ENCODE measurements at places on chromosomes 11 and 22.

- peak; percentile 20 for DNase-seq
Observed at GRCh38 chr22:29147331-29147899, 58.3 kb upstream of the EMID1 start.

DNA sequence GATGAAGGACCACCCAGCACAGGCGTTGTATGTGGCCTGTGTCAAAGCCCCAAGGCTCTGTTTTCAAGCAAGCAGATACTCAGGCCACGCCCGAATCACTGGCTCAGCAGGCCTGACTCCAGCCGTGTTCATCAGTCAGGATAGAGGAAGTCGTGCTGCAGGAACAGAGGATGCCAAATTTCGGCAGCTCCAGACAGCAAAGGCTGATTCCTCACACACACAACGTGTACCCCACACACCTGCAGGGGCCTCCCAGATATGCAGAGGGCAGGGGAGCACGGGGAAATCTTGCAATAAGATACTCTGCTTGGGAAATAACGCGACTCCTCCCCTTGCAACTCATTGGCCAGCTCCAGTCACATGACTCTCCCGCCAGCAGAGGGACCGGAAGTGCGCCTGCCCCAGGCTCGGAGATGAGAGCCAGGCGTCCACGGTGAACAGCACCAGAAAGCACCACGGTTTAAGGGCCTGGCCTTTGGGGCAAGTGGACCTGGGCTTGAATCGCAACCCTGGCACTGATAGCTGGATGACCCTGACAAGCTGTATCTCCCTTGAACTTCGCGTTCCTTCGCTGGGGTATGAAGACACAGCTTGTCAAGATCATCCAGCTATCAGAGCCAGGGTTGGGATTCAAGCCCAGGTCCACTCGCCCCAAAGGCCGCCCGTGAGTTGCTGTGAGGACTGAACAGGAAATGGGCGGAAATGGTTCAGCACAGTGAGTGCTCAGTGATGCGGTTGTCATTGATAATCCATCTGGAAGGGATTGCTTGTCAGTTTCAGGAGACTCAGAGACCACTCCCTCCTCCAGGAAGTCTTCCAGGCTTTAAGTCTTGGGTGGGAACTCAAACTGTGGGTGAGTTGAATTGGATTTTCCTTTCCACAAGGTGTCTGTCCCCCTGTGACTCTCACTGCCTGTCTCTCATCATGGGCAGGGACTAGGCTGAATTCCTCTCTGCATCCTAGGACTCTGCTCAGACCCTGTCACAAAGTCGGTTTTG, 88.5 kb downstream of the MYEOV start:
- peak; percentile 41 for DNase-seq

- DNase-seq: no peak
Observed at GRCh38 chr11:73126804-73127480, 15.2 kb downstream of the FCHSD2 start.

- no peak for DNase-seq
Observed at GRCh38 chr11:69651834-69652620, 11.1 kb downstream of the CCND1 start.

DNA sequence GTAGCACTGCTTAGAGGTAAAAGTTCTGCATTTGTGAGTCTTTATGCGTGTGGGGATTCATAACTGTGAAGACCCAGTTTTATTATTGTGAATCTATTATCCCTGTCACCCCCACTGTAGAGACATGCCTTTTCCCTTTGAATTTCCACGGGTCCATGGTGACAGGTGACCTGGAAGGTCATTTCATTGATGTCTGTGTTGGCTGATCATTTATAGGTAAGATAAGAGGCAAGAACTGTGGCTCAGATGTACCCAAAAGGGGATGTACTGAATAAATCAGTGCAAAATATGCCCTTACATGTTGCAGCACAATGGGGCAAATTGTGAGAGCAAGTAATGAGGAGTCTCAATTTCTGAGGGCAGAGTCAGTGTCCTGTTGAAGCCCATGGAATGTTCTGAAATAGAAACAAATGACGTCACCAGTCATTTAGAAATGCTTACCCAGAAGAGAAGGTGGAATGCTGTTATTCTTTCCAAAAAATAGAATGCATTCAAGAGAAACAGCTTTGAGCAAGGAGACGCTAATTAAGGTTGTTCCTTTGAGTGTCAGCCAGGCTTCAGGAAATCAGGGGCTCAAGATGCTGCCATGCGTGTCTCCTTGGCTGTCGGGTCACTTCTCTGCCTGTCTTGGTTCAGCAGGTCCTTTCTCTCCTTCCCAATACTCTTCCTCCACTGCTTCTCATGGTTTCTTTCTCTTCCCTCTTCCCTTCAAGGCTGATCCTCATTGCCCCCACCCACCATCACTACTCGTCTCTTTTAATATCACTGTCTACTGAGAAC, 118.7 kb upstream of the E2F8 start:
- DNase-seq: no peak

- DNase-seq: peak; percentile 80
Observed at GRCh38 chr22:50530877-50531545, 1.2 kb upstream of the TYMP start.

DNA sequence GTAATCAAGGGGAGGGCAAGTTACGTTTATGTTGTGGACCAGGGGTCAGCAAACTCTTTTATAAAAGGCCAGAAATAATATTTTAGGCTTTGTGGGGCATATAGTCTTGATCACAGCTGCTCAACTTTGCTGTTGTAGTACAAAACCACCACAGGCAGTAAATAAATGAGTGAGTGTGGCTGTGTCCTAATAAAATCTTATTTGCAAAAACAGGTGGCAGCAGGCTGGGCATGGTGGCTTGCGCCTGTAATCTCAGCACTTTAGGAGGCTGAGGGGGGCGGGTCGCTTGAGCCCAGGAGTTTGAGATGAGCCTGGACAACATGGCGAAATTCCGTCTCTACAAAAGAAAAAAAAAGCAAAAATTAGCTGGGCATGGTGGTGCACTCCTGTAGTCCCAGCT, 57.9 kb upstream of the NUP160 start:
- no peak for DNase-seq

GRCh38 chr11:64007160-64007628, 21.0 kb downstream of the OTUB1 start:
- no peak for DNase-seq

DNA sequence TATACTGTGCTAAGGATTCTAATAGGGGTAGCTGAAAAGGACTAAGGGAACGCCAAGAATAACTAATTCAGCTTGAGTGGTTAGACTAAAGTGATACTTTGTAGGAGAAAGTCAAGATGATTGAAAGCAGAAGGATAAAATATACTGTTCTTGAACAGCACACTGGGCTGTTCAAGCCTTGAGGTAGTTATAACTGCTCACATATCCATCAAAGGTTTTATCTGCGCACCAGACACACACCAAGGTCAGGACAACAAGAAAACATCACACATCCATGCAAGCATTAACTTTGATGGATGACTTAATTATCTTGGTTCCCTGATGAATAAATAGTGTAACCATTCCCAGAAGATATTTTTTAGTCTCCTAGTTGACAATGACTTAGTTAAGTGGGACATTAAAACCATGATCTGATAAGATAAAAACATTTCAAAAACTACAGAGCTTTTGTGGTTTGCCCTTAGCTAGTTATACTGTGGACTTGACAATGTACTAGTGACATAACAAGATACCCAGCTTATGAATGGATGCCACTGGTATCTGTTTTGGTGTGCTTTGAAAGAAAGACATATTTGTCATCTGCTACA, 728.9 kb downstream of the JRKL start:
- no peak for DNase-seq

DNA sequence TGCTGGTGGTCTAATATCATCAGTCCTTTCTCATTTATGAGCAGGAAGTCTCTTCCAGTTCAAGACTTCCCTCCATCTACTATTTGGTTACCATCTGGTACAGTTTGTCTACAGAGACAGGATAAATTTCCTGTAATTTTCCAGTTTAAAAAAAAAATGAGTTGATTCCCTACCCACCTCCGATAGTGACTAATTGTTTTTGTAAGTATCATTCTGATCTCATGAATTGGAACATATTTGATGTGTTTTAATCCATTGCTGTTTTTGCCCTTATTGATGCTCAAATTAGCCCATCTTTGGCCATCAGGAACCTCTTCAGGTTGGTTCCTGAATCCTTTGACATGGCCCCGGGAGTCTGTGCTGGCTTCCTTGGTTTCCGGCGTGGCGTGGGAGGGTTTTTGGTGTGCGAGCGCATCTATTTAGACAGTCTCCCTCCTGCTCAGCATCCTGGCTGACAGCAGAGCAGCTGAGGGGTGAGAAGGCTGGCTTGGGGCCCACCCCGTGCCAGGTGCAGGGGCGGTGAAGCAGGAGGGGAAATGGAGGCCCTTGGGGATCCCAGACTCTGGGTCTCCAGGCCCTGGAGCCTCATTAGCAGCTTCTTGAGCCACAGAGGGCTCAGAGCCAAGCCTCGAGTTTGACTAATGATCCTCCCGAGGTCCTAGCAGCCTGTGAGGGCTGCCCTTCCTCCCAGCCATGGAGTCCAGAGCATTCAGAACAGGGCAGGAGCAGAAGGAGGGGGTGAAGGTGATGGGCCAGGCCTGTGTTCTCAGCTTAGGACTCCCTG, 6.8 kb downstream of the OMP start:
- DNase-seq: no peak

DNA sequence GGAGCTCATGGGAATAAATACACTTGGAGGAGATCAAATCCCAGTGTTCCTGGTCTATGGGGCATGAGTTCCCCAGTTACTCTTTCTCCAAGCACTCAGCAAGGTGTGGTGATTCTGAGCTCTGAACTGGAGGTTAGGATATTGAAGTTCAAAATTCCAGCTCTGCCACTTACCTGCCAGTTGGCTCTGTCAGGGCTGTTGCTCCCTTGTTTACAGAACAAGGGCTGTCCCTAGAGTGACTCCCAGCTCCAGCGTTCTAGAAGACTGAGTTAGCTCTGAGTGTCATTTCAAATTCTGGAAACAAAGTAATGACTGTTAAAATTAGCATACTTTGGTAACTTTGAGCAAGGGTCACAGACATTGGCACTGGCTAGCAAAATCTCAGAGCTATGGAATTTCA, 69.7 kb upstream of the ZBED5 start:
- DNase-seq: no peak

- no peak for DNase-seq
Observed at GRCh38 chr11:2305788-2306451, 4.1 kb downstream of the TSPAN32 start.

DNA sequence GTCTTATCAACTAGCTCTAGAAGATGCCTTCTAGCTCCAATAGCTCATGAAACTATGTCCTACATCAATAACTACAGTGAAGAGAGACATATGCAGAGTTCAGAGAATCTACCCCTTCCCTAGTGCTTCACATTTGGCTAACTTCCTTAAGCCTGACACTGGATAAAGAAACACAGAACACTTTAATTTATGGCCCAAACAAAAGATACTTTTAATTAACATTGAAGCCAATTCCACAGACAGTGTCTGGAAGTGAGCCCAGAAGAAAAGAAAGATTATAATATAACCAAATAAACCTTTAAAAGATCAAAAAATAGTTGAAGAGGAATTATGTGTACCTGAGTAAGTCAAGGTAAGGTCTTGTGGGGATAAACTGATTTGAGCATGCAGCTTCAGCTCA, 255.2 kb downstream of the C11orf87 start:
- DNase-seq: no peak

DNA sequence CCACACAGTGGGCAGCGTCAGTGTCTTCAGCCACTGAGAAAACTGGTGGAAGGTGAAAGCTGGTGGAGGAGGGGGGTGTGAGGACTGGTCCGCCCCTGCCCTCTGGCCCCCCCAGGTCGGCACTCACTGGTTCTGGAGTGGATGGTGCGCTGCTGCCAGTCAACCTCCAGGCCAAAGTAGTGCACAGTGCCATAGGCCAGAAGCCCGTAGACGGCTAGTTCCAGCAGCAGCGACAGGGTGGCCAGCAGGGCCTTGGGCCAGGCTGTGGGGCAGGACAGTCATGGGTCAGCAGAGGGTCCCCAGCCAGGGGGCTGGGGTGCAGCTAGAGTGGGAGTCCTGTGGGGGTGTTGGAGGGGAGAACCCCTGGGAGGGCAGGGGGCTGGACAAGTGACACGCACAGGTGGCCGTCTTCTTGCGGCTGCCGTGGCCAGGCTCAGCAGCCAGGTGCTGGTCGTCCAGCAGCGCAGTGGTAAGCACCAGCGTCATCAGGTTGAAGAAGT, 2.2 kb downstream of the LMF2 start:
- DNase-seq: no peak

GRCh38 chr22:30889268-30889995, 79.1 kb downstream of the MORC2 start:
- no peak for DNase-seq
